ENCODE measurements at places on chromosomes 11 and 22.

GRCh38 chr11:61111786-61112517 is 9.7 kb downstream of the CD5 start:
- DNase-seq: no peak

GRCh38 chr11:115505175-115505574 is 960 bp upstream of the CADM1 start:
- no peak for DNase-seq

DNA sequence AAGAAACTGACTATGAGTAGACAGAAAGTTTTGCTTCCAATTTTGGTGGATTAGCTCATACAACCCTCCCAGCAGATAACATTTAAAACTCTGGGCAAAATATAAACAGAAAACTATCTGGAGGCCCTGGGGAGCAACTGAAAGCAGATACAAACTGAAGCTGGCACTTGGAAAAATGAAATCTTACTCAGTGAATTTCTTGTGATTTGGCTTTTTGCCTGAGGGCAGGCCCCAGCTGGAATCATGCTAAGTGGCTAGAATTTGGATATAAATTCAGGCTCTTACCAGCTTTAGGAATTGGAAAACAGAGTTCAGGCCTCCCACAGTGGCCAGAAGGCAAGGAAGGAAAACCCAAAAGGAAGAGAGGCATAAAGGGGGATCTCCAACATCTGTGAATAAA is 85.8 kb downstream of the EFCAB6 start:
- no peak for DNase-seq

DNA sequence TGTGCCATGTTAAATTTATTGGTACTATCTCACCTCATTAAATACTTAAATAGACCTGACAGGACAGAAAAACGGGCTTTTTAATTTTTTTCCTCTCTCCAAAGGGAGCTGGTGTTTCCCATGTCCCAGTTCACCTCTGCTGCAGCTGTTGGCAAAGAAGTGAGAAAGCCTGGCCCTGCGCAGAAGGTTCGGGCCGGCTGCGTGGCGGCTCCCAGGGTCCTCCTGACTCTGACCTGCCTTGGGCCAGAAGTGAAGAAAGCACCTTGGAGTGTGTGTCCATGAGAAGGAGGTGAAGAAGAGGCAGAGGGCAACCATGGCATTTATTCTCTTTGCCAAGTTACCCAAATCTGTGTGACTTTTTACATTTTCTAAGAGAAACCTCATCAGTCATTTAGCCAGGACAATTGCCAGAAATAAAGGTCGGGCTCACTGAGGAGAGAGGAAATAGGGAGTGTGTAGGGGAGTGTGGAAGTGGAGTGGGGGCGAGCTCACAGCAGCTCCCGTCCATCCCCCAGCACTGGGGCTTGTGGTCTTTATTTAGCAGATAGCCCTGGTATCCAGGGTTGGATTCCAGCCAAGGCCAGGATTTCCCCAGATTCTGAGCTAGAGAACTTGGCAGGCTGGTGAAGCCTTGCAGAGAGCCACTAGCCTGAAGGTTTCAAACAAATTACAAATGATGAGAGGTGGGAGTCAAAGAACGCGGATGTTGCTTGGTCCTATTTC is 102.4 kb upstream of the CADM1 start:
- DNase-seq: peak; percentile 5

DNA sequence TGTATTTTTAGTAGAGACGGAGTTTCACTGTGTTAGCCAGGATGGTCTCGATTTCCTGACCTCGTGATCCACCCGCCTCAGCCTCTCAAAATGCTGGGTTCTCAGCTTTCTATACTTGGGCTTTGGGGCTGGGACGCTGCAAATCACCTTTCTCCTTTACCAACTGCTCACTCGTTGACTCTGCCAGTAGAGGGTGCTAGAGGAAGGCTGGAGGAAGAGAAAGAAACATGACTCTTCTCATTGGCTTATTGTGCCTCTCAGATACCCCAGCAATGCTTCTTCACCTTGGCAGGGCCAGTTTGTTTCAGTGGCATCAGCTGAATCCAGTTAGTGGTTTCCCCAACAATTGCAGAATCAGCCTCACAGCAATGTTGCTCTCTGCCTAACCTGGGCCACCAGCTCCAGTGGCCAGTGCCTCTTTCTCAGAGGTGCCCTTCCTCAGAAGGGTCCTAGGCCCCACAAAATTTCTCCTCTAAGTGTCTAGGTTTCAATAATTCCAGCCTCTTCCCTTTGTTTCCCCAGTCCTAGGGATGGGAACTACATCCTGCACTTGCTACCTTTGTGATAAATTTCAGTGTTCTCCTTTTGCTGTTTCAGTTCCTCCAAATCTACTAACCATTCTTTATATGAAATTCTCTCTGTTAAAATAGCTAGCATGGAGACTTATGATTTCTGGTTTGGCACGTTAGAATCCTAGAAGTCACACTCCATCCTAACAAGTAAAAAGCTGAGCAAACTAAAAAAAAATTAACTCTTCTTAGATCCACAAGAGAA is 71.5 kb upstream of the VSTM5 start:
- DNase-seq: no peak

DNA sequence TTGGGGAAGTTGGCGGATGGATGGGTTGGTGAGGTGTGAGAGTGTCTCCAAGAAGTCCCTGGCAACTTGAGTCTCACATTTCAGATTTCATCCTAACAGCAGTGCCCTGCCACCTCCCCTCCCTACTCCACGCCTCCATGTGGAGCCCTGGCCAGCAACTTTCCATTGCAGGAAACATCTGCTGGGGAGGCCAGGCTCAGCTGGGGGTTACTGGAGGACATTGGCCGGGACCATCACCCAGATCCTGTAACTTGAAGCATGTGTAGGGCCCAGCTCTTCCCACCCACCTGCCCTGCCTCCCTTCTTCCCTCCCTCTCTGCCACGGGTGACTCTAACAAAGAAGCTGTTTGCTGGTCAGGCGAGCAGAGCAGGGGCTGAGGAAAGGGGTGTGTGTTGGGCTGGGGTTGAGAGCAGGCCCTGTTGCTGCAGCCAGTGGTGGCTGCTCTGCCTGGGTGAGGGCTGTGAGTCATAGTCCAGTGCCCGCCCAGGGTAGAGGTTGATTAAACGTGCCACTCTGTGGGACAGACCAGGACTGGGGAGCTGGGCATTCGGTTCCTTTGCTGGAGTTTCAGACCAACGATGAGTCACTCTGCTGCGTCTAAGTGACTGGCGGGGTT is 64.0 kb downstream of the SCN3B start:
- no peak for DNase-seq

GRCh38 chr22:27391092-27391770 is 410.3 kb downstream of the MN1 start:
- DNase-seq: no peak

- no peak for DNase-seq
Measured at GRCh38 chr11:24704716-24705115, 207.9 kb downstream of the LUZP2 start.

GRCh38 chr11:71568704-71569349 is 3.5 kb downstream of the KRTAP5-10 start:
- no peak for DNase-seq

GRCh38 chr11:58334708-58335107 is 24.2 kb downstream of the OR5B17 start:
- no peak for DNase-seq

DNA sequence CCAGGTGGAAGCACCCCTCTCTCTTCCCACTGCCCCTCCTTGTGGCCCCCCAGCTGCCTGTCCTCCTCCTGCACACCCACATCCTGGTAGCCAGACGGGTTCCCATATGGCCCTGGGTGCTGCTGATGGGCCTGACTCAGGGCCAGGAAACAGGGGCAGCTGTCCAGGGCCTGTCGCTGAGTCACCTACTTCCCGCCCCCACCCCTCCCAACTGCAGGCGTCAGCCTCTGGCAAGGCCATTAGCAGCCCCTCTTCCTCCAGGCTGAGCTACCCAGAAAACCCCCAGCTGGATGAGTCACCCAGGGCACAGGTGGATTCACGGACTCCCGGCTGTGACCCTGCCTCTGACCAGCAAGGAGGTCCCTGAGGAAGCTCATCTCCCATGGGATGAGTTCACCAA is 6.9 kb upstream of the GAL start:
- no peak for DNase-seq

DNA sequence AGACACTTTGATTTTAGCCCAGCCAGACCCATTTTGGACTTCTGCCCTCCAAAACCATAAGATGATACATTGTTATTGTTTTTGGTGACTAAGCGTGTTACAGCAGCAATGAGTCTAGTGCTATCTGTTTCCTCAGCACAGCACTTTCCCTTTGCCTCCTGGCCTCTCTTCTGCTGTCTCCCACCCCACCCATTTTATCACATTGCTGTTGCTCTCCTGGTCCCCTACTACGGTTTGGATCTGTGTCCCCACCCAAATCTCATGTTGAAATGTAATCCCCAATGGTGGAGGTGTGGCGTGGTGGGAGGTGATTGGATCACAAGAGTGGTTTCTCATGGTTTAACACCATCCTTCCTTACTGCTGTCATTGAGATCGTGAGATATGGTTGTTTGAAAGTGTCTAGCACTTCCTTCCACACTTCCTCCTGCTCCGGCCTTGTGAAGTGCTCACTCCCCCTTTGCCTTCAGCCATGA is 59.8 kb upstream of the CD82 start:
- no peak for DNase-seq

DNA sequence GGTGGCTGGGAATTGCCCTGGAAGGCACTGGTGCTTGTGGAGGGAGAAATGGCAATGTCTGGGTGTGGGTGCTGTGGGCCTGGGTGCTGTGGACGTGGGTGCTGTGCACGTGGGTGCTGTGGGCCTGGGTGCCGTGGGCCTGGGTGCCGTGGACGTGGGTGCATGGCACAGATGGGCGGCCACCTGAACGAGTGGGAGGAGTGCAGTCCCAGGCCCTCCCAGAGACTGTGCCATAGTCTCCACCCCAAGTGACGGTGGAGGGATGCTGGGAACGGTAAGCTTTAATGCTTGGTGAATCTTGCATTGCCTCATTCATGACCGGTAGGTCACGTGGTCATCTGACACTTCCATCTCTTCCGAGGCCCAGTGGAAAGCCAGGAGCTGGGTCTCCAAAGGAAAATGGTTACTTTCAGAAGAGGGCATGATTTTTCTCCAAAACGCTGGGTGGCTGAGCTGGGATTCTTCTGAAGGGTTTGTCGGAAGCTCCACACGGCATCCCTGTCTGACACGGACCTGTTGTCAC is 28.8 kb upstream of the BRSK2 start:
- no peak for DNase-seq

DNA sequence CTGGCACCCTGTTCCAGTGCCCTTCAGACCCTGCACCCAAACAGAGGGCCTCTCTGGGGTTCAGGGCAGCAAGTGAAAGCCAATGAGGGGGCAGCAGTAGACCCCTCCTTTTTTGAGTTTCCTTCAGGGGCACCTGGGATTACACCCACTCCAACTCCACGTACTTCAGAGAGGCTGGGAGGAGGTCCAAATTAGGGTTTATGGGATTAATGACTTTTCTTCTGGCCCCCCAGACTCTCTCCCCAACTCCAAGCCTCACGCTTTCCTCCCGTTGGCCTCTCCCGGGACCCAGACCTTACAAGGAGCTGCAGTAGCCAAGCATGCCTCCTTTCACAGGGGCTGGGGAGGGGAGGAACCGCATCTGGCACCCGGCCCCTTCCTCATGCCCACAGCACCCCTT is 101.7 kb downstream of the NECTIN1 start:
- DNase-seq: no peak

DNA sequence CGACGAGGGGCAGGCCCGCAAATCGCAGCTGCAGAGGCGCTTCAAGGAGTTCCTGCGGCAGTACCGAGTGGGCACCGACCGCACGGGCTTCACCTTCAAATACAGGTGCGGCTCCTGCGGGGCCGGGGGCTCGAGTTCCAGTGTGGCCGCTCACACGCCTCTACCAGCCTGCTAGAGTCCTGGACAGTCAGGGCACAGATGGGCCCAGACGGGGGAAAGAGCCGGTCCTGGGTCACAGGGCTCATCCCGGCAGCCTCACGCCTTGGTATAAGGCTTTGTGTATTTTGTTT is 506 bp downstream of the MCM5 start:
- DNase-seq: no peak

- DNase-seq: no peak
Measured at GRCh38 chr11:12285106-12285505, 92.3 kb upstream of the PARVA start.

GRCh38 chr22:43501878-43502277 is 90.1 kb downstream of the MPPED1 start:
- DNase-seq: no peak

- DNase-seq: no peak
Measured at GRCh38 chr11:123214396-123214795, 19.3 kb upstream of the CLMP start.

DNA sequence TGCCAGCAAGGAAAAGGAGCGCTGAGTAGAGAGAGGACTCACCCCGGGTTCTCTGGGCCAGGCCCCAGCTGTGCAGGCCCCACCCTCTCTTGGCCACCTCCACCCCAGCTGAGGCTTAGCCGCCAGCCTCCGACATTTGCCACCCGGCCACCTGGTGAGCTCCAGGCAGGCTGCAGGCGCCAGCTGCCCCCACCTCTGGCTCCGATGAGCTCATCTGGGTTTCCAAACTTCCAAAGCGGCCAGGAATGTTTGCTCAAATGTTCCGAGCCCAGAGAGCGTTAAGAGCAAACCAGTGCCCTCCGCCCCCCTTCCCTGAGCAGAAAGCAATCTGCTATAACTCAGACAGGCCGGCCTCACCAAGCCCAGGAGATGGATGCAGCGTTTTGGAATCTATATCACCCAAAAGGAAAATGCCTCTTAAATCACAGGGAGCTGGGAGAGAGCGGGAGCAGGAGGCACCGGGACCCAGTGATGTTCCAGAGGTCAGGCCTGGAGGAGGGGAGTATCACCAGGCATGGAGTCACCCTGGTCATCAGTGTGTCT is 9.1 kb upstream of the MN1 start:
- no peak for DNase-seq

- DNase-seq: no peak
Measured at GRCh38 chr11:12259956-12260355, 117.4 kb upstream of the PARVA start.

DNA sequence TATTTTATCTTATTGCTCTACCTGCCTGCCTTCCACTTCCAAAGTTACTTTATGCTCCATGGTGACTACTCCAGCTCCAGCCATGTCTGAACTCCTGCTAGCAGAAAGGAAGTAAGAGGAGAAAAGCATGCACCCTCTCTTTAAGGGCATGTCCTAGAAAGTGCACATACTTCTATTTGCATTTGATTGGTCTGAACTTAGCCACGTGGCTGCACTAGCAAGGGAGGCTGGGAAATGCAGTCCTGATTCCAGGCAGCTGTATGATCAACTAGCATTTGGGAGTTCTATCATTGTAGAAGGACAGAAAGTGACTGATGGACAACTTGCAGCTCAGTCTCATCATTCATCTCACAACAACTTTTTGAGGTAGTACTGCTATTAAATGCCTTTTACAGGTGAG is 515.7 kb downstream of the BUD13 start:
- DNase-seq: no peak

DNA sequence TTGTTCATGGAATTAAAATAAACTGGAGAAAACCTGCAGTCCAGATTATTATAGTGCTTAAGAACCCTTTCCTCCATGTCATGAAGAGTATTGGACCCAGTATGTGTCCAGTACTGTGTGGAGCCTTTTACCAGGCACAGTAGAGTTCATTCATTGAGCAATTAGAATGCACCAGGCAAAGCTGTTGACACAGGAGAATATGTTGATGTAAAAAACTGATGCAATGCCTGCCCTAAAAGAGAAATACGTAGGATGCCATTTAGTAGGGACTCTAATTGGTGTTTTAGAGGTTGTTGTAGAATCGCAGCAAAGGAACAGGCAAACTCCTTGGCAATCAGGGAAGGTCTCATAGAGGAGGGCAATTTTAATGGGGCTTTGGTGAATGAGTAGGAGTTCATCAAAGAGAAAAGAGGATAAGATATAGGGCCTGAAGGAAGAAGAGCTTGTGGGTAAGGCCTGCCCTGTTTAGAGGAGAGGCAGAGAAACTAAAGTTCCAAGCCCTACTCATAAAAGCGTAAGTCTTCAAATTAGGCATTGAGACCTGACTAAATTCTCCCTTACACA is 126.4 kb downstream of the SEZ6L start:
- no peak for DNase-seq

- no peak for DNase-seq
Measured at GRCh38 chr11:23543651-23544222, 683.5 kb upstream of the CCDC179 start.
